CD4-positive, alpha-beta T cell treated with Interleukin-2 at 100 ng/mL for 4 hours (primary cell): ENCODE measurements at places on chromosomes 5 and 9.
A peak's percentile ranks its signal among the peaks of the same experiment; 100 is the strongest.

- no peak for DNase-seq
Measured at GRCh38 chr5:135654761-135655467, 76.1 kb upstream of the CXCL14 start.

- no peak for DNase-seq
Measured at GRCh38 chr5:125696762-125697161, 726.4 kb upstream of the GRAMD2B start.

GRCh38 chr5:170974461-170974860 lies 112.6 kb downstream of the RANBP17 start:
- no peak for DNase-seq

- no peak for DNase-seq
Measured at GRCh38 chr9:79301551-79302391, 270.0 kb upstream of the TLE4 start.

DNA sequence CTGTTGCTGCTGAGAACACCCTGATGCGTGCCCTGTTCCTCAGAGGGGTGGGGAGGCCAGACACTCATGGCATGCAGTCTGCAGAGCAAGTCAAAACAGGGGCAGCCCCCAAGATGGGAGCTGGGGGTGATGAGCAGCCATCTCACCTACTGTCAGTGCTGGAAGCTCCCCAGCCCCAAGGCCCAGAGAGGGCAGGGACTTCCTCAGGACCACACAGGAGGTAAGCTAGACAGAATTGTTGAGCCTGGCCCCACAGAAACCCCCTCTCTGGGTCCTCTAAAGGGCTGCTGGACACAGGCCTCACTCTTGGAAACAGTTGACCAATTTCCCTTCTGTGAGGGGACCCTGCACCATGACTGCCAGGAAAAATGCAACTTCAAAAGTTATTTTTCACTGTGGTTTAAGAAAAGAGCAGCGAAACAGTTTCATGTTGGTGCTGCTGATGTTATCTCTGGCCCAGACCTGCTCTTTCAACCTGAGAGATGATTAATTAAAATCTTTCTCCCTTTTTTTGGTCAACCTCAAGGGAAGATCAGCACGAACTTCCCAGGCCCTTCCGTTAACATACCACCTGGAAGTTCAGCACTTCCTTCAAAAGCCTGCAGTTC lies 9.6 kb downstream of the CSF2 start:
- DNase-seq: no peak

GRCh38 chr9:35696520-35697215 lies 6.9 kb upstream of the TPM2 start:
- DNase-seq: peak; percentile 66

- no peak for DNase-seq
Measured at GRCh38 chr5:89954916-89955315, 454.6 kb downstream of the CETN3 start.

DNA sequence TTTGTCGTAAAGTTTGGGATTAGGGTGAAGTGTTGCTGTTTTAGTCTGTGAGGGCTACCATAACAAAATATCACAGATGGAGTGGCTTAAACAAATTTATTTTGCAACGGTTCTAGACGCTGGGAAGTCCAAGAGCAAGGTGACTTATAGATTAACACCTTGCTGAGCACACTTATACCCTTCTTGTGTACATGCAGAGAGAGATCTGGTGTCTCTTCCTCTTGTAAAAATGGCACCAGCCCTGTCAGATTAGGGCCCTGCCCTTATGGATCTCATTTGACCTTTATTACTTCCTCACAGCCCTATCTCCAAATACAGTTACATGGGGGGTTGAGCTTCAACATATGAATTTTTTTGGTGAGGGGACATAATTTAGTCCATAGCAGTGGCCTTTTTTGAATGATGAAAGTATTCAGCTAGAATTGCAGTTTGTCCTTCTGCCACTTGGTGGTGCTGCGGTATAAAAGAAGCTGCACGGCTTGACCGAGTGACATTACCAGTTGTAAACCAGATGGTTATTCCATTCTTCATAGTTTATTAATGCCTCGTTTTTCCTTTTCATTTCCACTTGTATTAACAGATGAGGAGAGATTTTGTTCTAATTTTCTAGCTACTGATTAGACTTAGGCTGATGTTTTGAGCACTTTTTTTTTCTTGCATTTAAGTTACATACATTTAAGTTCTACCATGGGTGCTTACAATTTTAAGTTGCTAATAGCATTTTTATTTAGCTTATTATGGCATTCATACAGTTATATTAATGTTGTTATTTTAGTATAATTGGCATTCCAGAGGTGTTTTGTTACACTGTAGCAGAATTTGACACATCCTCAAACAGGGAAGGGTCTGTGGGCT lies 19.4 kb downstream of the DCP2 start:
- peak; percentile 84 for DNase-seq

GRCh38 chr9:73348471-73348870 lies 196.8 kb downstream of the ANXA1 start:
- DNase-seq: no peak

DNA sequence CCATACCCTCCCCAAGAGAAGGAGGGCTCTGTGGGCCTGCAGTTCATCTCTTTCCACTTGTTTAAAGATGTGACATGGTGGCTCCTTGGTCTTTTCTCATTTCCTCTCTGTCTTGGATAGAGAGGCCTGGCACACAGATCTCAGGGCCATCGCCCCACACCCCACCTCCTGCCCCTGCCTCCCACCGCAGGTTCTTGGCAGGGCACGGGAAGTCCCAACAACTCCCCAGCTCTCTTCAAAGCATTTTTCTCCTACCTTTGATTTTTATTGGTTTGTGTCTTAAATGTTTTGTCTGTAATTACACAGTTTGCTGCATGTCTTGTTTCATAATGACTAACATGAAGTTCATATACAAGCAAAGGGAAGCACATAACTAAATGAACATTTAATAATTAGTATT lies 178.5 kb upstream of the MSX2 start:
- no peak for DNase-seq

DNA sequence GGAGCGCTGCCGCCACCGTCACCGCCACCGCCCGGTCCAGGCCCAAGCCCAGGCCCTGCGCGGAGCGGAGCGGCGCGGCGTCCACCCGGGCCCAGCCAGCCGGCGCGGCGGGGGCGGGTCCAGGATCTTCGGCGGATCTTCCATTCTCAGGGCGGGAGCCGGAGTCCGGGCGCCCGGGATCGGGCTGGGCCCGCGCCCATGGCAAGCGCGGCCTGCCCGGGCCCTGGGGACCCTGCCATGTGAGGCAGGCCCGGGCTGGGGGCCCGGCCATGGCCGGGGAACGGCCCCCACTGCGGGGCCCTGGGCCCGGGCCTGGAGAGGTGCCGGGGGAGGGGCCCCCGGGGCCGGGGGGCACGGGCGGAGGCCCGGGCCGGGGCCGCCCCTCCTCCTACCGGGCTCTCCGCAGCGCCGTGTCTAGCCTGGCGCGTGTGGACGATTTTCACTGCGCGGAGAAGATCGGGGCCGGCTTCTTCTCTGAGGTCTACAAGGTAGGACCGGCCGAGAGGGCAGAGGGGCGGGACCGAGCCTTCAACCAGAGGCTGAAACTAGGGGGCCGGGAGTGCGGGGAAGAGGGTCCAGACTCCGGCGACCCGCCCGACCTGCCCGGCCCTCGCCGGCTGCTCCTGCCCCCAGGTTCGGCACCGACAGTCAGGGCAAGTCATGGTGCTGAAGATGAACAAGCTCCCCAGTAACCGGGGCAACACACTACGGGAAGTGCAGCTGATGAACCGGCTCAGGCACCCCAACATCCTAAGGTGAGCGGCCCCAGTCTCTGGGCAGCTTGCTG lies 482 bp downstream of the TESK1 start:
- DNase-seq: peak; percentile 24

DNA sequence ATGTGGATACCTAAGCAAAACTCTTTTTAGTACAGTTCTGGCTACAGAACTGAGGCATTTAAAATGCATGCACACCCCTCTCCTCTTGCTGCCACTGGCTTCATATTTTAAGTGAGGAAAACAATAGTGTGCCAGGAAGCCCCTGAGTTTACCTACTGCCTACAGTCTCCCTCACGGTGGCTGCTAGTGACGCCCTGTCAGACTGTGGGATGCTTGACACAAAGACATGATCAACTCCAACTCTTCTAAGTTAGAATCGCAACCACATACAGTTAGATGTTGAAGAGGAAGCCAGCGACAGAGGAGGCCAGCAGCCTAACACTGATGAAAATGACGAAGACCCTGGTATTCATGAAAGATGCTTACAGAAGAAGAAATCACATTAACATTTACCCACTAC lies 1.3 kb downstream of the SEC16A start:
- peak; percentile 2 for DNase-seq

GRCh38 chr9:107046692-107047091 lies 183.7 kb downstream of the ZNF462 start:
- no peak for DNase-seq

GRCh38 chr5:61768692-61769281 lies 436.7 kb downstream of the ZSWIM6 start:
- no peak for DNase-seq

- no peak for DNase-seq
Measured at GRCh38 chr5:73822989-73823339, 197.0 kb downstream of the ARHGEF28 start.

GRCh38 chr9:90642570-90643539 lies at the start of gene DIRAS2:
DIRAS2 (minus strand) TSS chr9:90642824; CDS start chr9:90613827, 28,997 bp downstream.
- no peak for DNase-seq

- DNase-seq: peak; percentile 54
Measured at GRCh38 chr9:110152704-110153374, 55.1 kb downstream of the C9orf152 start.

DNA sequence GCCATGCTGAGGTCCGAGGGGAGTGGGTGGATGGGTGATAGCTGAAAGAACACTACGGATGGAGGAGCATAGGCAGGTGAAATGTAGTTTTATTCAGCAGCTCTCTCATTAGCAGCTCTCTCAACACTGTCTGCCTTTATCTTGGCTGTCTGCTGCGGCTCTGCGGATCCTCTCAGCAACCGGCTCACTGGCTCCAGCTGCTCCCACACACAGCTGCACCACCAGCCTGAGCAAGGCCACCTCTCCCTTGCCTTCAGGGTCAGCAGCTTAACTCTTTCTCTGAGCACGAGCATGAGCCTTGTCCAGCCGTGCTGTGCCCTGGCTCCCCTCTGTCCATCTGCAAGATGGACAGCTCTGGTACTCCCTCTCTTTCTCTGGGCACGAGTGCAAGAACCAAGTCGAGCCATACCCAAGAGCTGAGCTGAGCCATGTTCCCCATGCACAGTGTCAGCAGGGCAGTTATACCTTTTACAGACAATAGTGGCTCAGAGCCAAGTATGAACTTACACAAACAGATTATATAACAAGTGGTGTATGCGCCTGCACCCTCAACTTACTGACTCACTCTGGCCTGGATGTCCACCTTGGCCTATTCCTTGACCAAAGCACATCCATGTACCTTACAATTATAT lies 108.5 kb downstream of the MACIR start:
- no peak for DNase-seq

- DNase-seq: no peak
Measured at GRCh38 chr5:125713109-125713805, 710.0 kb upstream of the GRAMD2B start.
